GM12891 (cell line): ENCODE measurements at places on chromosomes 1 and 21.

DNA sequence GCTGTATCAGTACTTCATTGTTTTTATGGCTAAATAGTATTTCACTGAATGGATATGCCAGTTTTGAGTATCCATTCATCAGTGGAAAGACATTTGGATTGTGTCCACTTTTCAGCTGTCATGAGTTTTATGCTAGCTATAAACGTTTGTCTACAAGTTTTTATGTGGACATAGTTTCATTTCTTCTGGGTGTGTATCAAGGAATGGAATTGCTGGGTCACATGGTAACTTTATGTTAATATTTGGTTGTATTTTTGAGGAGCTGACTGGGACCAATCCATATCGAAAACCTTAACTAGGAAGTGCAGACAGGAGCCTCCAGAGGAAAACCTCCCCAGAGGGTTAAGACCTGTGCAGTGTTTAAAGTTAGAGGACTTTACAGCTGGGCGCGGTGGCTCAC, 31.8 kb upstream of the DISC1 start:
- no peak for DNase-seq

GRCh38 chr1:160217481-160218051, 12.4 kb downstream of the PEA15 start:
- no peak for DNase-seq

DNA sequence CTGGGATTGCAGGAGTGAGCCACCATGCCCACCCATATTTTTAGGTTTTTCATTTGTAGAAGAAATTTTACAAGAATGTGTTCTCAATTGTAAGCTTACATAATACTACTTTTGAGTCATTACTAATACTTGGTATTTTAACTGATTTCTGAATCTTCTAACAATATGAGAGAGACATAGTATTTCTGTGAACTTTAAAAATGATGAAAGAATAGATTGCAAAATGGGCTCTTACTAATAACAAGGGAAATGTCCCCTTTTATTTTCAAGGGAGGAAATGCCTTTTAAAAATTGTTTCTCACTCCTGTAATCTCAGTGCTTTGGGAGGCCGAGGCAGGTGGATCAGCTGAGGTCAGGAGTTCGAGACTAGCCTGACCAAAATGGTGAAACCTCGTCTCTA, 5.9 kb downstream of the AGO3 start:
- DNase-seq = no peak

DNA sequence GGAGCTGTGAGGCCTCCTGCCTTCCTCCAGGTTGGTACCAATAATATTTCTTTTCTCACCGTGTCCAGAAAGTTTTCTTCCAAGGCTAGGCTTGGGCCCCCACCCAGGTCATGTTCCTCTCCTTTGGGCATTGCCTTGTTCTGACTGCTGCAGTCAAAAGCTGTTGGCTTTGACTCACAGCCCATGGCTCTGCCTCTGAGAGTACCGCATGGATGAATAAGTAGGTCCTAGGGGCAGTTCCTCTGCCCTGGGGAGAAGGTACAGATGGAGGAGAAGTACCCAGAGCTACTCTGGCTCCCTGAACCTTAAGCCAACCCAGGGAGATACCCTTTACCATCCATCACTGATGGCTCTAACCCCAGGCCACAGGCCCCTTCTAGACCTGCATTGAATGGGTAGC, 115.0 kb downstream of the NAV1 start:
- DNase-seq = no peak

GRCh38 chr1:182851825-182852224, 12.7 kb downstream of the DHX9 start:
- no peak for DNase-seq

GRCh38 chr1:10387677-10388386, 11.0 kb upstream of the PGD start:
- peak; percentile 28 for DNase-seq

DNA sequence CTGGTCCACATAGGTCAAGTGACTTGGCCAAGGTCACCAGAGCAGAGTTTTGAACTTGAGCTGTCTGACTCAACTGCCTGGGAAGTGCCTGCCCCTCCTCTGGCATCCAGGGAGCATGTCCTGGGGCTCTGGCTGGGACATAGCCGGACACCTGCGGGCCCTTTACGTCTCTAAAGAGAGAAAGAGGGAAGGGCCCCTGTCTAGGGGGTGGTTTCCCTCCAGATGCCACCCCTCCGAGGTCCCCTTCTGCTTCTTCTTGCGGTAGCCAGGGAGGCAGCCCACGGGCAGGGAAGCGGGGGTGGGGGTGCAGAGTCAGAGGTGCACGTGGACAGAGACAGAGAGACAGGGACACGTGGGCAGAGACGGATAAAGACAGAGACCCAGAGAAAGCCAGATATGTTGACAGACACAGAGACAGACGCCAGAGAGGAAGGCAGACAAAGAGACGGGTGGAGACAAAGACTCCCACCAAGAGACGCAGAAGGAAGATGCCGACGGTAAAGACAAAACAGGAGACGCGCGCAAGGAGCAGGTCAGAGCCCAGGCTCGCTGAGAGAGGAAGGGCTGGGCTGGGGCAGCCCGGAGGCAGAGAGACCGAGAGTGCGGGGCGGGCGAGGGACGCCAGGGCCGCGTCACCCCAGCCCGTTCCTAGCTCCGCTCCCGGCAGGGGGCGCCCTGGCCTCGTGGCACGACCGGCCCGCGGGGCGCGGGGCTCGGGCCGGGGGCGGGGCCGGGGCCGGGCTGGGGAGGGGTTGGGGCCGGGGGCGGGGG, 458 bp upstream of the ALPL start:
- DNase-seq = peak; percentile 83

DNA sequence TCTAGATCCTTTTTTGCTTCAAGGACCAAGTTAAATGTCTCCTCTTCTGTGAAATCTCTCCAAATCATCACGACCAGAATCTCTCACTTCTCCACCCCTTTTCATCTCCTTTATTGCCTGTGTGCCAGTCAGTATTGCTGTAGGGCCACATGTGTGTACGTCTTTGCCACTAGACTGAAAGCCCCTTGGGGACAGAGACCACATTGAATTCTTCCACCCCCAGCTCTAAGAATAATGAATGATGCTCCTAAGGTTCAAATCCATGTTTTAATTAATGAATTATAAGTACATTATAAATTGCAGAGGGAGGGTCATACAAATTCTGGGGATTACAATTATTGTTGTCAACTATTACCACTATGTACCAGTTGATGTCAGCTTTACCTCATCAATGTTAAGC, 343.8 kb downstream of the USP25 start:
- DNase-seq = no peak

- no peak for DNase-seq
These were observed 6.9 kb upstream of the GALE start for GRCh38 chr1:23807453-23807852.

DNA sequence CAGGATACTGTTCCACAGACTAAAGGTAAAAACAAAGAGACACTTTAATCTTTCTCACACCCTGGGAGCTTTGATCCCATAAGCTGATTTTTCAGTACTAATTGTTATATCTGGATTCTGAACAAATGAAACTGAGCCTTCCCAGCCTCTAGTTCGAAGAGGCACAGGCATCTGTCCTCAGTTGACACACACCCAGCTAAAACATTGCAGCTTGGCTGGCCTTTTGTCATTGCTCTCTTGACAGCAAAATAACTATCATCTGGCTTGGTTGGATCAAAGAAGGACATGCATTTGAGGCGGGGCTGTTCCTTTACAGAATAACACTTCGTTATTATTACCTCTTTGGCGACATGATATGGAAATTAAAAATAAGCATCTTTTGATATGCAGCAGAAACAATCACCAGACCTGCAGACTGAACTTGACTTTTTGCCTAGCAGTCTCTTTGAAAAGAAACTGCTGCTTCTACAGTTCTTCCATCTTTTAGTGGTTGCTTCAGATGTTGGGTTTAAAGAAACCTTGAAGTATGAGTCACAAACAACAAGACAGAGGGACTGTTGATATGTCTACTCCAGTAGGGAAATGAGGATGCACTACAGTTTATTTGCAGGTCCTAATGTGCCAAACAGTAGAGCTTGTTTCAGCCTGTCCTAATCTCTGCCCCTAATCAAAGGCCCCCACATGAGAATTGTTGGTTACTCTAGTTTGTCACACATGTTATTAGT, 166.5 kb downstream of the TPR start:
- DNase-seq = no peak

DNA sequence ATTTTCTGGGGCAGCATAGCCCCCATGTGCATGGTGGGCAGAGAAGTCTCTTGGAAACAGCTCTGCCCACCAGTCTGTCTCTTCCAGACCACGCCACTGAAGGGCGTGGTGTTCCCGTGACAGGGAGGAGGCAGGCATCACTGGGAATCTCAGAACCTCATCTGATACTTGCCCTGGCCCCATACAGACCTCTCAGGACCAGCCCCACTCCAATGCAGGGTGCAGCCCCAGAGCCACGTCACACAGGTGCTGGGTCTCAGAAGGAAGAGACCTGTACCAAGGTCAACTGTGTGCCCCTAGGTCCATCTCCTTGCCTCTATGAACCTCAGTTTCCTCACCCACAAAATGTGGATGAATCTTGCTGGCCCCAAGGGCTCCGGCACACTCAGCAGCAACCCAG, 7.3 kb downstream of the RAP1GAP start:
- DNase-seq = no peak
